ENCODE measurements at places on chromosomes 13 and 19.

DNA sequence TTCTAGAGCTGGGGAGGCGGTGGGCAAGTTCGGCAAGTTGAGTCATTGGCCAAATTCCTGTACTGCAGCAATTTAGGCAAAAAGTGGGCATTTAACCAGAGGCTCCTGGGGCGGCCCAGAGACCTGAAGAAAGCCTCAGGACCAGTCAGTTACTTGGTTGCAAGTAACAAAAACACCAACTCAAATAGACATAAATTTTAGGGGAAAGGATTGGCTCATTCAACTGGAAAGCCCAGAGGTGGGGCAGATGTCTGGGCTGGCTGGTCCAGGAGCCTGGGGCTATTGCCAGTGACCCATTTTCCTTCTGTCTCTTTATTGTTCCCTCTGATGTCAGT lies 97.1 kb downstream of the SIPA1L3 start:
- DNase-seq: no peak

DNA sequence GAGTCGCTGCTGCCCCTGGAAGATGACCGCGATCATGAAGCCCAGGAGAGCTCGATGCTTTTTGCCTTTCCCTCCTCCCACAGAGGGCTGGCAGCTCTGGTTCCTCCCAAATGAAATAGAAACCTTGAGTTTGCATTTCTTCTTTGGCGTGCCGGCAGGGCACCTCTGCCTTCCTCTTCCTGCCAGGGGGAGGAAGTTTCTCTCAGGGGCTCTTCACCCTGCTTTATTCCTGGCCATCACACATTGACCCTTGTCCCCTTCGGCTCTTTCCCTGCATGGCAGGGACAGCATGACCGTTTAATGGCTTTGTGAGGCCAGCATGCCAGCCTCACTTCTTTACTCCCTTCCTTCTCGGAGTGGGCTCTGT lies 47.9 kb downstream of the ACTN4 start:
- no peak for DNase-seq

DNA sequence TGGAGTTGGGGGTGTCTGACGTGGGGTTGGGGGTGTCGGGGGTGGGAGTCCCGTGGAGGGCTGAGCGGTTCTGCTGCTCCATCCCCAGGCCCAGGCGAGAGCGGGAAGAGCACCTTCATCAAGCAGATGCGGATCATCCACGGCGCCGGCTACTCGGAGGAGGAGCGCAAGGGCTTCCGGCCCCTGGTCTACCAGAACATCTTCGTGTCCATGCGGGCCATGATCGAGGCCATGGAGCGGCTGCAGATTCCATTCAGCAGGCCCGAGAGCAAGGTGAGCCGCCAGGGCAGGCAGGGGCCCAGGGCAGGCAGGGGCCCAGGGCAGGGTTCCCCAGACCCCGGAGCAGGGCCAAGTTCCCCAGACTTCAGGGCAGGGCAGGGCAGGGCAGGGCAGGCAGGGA lies 12.7 kb downstream of the GNA15 start:
- no peak for DNase-seq

DNA sequence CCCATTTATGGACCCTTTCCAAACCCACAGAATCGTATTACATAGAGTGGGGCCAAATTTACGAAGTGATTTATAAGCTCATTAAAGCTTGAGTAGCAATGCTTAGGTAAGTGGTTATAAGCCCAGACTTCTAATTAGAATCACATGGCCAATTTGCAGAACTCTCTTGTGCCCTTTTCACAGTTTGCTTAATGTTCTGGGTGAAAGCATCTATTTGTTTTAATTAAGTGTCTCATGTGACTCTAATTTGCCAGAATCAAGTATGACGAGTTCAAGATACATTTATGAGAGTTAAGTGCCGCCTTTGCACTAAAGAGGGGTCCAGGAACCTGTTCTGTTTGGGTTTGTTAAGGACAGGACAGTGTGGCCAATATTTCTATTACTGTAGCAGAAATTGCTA lies 46.0 kb upstream of the ZNF681 start:
- DNase-seq: no peak

GRCh38 chr19:18478545-18479311 lies 40.8 kb upstream of the ISYNA1 start:
- peak; percentile 39 for DNase-seq

GRCh38 chr13:98246538-98247172 lies 69.6 kb upstream of the RNF113B start:
- DNase-seq: no peak

DNA sequence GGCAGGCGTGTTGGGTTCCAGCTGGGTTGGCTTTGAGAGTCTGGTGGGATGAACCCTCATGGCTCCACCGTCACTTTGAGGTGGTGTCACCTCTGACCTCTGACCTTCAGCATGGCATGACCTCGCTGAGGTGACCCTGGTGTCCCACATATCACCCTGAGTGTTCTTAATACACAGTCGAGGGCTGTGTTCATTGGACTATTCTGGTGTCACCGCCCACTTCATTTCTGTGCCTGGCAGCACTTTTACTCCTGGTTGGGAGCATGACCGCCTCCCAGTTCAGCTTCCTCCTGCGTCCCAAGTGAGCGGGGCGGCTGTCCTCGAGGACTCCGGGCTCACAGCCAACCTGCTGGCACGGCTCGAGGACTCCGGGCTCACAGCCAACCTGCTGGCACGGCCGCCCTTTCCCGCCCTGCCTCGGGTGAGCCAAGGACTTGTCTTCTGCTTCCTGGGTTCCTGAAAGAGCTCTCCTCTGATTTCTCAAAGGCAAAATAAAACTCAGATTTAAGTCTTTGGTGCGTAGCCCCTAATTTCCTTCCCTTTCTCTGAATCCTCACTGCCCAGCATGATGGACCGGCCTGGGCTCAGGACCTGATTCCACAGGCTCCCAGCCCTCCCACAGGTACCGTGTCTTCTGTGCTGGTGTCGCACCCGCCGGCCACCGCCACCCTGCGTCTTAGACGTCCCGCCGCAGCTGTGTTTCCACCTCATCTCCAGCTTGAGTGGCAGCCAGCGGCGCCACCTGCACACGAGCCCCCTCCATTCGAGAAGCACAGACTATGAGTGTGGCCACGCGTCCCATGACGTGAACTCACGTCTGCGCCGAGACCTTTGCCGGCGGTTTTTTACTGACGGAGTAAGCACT lies 10.4 kb downstream of the ATP4B start:
- DNase-seq: no peak

DNA sequence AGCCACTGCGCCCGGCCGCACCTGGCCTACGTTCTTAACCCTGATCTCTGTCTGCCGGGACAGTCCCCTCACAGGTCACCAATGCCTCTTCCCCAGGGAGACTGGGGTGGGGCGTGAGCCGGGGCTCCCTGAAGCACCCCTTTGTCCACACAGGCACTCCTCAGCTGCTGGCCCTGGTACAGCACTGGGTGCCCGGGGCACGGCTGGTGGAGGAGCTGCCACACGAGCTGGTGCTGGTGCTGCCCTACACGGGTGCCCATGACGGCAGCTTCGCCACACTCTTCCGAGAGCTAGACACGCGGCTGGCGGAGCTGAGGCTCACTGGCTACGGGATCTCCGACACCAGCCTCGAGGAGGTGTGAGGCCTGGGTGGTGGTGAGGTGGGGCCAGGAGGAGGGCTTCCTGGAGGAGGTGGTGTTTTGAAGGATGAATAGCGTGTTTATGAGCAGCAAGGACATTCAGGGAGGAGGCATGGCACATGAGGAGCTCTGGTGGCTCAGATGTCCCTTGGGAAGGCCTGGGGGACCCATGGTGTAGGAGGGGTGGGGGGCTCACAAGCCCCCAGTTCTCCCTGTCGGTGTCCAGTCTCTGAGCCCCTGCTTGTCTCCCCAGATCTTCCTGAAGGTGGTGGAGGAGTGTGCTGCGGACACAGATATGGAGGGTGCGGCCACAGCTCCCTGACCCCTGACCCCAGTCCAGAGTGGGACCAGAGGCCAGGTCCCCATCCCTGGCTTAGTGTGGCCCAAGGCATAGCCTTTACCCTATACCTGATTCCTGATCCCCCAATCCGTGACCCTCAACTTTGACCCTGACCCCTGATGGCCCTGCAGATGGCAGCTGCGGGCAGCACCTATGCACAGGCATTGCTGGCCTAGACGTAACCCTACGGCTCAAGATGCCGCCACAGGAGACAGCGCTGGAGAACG lies 13.5 kb upstream of the ARHGAP45 start:
- DNase-seq: no peak

GRCh38 chr13:49395451-49395865 lies 48.4 kb downstream of the CAB39L start:
- DNase-seq: peak; percentile 58

GRCh38 chr13:43895940-43896339 lies 16.2 kb downstream of the LACC1 start:
- no peak for DNase-seq

- DNase-seq: no peak
These were observed 160.1 kb downstream of the COG6 start for GRCh38 chr13:39815345-39816111.

GRCh38 chr19:40693150-40693788 lies 2.8 kb upstream of the NUMBL start:
- no peak for DNase-seq

DNA sequence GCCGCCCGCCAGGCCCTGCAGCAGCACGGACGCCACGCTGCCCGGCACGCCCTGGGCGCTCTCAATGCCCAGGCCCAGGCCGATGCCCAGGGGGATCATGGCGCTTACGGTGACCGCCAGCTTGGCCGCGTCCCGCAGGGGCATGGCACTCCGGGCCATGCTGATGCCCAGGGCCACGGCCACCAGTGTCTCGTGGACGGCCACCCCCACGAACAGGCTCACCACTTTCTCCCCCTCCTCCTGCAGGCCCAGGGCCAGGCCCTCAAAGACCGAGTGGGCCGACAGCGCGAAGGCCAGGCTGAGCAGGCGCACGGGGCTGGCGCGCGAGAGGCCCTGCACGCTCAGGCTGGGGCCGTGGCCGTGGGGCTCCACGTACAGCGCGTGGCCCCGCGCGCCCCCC lies 6.9 kb downstream of the SLC39A3 start:
- no peak for DNase-seq

GRCh38 chr13:33033051-33033812 lies 17.0 kb downstream of the KL start:
- DNase-seq: no peak

GRCh38 chr13:99294958-99295357 lies 12.2 kb downstream of the GPR183 start:
- no peak for DNase-seq

GRCh38 chr13:23074075-23074828 lies 106.5 kb upstream of the SGCG start:
- no peak for DNase-seq

DNA sequence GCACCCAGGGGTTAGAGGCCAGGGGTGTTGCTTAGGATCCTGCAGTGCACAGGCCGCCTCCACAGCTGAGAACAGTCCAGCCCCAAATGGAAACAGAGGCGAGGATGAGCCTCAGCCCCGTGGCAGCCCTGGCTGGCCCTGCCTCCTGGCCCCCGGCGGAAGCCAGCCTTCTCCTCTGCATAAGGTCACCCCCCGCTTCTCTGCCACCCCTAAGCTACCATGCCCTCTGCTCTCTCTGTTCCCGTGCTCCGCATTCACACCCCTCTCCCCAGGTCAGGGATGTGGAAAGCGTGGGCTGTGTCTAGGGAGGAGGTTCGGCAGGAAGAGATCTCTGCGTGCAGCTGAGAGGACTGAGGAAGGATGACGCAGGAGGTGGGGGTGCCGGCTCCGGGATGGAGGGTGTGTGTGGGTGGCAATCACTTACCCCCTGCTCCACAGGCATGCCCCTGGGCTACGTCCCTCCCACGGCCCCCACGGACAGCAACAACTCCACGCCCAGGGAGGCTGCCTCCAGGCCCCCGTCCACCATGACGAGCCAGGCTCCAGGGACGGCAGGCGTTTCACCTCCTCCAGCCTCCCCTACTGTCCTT lies 6.0 kb downstream of the SSC5D start:
- DNase-seq: no peak

DNA sequence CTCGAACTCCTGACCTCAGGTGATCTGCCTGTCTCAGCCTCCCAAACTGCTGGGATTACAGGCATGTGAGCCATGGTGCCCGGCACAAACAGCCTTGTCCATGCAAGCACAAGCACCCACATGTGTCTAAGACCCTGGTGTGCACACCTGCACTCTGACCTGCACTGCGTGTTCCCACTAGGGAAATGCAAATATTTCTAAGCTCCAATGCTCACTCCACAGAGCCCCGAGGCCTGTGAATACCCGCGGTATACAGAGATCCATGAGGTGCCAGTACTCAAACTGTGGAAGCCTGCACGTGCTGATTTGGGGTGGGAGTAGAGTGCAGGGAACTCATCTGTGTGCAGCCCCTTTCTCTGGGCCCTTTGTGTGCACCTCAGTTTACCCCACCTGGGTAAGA lies 14.7 kb downstream of the GADD45B start:
- DNase-seq: no peak

DNA sequence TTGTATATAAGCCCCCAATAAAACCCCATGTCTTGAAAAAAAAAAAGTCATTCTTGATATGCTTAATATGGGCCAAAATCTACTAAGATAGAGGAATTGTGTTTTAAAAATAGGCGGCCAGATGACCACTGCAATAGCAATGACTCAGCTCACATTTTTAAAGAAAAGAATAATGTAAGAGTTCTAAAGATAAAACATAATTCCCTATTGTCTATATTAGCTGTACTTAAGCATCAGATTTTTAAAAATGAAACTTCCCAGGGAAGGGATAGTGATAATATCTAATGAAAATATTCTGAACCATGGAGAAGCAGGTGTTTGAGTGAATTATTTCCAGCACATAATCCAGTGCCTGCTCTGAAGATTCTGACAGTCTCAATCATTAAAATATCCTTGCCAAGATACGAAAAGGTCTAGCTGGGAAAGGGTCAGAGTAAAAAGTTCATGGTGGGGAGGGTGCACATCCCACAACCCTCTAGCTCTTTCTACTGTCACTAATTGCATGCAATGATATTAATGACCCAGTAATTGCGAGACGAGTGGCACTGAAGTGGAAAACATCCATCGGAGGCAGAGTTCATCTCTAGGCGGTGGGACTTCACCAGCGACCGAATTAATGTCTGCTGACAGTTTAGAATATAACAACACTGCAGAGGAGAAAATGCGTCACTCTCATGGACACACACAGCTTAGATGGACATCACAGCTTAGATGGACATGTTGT lies 31.6 kb downstream of the EFNB2 start:
- no peak for DNase-seq

GRCh38 chr13:29564373-29564772 lies 31.1 kb downstream of the SLC7A1 start:
- DNase-seq: no peak

DNA sequence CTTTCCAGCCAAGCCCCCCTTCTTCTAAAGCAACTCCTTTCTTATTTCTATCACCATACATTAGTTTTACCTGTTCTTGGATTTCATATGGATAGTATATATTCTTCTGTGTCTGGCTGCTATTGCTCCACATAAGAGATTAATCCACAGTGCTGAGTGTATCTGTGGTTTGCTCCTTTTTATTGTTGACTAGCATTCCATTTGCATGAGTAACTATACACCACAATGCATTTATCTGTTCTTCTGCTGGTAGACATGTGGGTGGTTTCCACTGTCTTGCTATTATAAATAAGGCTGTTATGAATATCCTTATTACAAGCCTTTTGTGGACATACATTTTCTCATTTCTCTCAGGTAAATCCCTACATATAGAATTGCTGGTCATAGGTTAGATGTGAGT lies 138.2 kb downstream of the SLC7A1 start:
- DNase-seq: no peak

DNA sequence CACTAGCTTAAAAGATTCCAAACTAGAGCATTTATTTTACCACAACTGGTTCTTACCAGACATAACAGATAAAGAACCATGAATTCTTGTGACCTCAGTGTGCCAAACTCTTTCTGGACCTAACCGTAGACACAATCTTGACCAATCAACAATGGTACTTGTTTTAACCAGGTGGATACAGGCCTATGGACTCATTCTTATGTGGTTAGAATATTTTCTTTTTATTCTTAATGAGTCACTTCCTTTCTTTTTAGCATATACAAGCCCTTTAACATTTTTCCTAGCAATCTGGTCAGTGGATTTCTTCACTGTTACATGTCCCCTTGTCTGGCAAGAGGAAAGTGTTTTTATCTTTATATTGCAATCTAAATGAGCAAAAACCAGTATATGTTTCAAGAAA lies 792.1 kb upstream of the SPRY2 start:
- no peak for DNase-seq

Measured in forelimb muscle (tissue), 1 donor.